ENCODE measurements at places on chromosomes 5 and 9.
A peak's percentile ranks its signal among the peaks of the same experiment; 100 is the strongest.

DNA sequence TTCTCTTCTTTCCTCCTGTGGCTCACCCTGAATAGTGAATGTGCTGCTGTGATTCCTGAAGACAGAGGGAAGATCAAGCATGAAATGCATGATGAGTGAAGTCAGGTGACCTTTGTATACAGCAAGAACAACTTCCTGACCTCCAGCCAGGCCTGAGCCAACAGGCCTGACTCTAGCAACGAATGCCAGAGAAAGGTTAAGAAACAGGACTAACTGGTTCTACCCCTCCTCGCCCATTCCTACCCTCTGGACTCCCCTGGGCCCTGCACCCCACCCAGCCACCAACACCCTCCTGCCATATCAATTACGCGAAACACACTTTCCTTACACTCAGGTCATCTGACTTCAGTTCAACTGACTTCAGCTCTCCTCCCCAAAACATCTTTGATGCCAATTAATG lies 4.9 kb downstream of the SUSD1 start:
- DNase-seq, result no peak

DNA sequence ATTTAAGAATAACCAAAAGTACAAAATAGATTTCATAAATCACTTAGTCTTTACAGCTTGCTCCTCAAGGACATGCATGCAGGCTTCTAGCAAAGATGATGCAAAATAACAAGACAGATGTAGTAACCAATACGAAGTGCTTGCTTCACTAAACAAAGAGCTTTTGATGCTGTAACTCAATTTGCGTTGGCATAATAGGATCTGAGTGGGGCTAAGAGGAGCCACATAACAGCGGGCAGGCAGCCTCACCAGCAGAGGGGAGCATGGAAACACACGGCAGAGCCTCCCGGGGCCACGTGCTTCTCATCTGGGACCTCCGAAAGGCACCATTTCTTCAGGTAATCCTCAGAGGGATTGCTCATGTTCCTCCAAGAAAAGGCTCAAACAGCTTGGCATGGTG lies 139.7 kb downstream of the C5orf15 start:
- no peak for DNase-seq

DNA sequence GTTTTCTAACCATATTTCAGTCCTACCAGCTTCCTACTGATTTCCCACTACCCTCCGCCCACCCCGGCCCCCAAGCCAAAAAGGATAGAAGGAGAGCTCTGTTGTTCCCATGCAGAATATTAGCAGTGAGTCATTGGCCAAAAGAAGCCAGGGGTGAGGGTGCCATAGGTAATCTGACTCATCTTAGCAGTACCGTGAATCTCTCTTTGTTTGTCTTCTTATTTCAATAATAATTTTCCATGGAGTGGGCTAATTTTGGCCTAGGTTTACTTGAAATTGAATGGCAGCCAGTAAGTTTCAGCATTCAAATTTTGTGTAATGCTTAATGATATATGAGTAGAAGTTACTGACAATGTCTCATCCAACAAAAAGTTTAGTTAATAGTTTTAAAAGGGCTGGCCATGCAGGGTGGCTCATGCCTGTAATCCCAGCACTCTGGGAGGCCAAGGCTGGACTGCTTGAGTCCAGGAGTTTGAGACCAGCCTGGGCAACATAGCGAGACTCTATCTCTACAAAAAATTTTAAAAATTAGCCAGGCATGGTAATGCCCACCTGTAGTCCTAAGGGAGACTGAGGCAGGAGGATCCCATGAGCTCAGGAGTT lies 74.2 kb downstream of the C9orf152 start:
- peak; percentile 84 for DNase-seq

DNA sequence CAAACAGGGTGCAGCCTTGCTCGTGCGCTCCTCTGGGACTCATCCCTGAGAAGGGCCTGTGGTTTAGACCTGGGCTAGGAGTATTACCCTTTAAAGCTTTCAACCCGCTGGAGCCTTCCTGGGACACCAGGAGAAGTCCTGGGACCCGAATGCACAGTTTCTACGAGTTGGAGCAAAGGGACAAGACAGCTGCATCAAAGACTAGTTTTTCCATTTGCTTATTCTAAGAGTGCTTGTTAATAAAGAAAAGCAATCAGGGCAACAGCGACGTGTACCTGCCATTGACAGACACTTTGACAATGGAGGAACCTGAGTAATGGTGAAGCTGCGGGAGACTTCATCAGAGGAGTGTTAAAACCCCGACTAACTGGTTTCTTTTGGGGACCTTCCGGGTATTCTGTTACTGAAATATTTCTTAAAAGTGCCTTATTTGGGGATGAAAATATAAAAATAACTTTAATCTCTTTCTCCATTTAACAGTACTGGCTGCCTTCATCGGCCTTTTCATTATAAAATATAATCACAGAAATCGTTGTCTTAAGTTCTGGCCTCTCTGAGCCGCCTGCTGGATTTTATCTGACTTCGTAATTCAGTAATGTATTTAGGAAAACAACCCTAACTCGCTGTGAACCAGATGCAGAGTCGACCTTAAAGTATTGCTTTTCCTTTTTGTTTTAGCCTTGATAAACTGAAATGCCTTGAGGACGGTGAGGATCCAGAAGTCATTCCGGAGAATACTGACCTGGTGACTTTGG lies 732 bp downstream of the SNAPC3 start:
- no peak for DNase-seq

DNA sequence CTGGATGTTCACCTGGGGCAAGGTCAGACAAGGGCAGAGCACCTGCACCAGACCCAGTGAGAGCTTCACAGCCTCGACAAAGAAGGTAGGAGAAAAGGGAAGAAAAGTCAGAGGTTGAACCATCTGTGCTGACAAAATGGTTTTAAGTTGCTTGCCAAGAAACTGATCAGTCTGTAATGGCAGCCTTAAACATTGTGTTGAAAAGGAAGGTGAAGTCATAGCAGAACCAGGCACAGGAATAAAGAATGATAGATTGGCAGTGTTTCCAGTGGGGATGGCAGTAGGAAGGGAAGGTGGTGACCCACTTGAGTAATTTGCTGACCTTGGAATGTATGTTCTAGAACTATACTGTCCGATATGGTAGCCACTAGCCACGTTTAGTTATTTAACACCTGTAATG lies 34.2 kb downstream of the HTR4 start:
- DNase-seq, result no peak

DNA sequence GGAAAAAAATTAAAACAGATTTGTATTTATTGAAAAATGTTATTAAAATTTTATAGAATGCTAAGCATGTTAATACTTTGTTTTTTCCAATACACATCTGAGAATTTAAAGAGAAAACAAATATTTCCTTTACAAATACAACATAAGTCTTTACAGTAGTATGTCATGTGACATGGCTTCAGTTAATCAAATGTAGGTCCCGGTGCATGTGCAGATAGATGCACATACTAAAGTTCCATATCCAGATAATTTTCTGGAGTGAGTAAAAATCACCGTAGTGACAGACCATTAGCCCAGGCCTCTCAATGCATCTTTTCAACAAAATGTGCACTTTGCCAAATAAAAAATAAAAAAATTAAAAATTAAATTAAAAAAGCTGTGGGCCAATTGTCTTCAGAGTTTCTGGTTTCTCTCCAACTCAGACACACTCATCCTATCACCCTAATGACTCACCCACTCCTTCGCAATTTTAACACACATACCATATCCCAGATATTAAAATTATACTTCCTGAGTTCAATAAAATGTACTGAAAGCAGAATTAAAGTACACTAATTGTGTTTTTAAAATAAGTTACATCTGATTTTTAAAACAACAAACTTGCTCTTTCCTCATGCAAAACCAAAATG lies 508.1 kb downstream of the NR2F1-AS1 start:
- no peak for DNase-seq

GRCh38 chr9:88922091-88922490 lies 69.2 kb upstream of the S1PR3 start:
- DNase-seq, result no peak

DNA sequence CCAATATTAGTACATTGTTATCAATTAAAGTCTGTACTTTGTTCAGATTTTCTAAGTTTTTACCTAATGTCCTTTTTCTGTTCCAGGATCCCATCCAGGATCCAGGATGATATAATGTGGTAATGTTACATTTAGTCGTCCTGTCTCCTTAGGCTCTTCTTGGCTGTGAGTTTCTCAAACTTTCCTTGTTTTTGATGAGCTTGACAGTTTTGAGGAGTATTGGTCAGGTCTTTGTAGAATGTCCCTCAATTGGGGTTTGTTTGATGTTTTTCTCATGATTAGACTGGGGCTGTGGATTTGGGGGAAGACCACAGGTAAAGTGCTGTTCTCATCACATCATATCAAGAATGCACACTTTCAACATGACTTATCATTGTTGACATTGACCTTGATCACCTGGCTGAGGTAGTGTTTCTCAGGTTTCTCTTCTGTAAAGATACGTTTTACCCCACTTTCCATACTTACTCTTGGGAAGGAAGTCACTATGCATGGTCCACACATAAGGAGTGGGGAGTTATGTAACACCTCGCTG lies 9.6 kb downstream of the NDFIP1 start:
- no peak for DNase-seq

- DNase-seq, result no peak
Observed at GRCh38 chr9:111627260-111627963, 3.7 kb upstream of the DNAJC25 start.

GRCh38 chr5:106140101-106140500 lies 1530.6 kb downstream of the EFNA5 start:
- DNase-seq, result no peak

DNA sequence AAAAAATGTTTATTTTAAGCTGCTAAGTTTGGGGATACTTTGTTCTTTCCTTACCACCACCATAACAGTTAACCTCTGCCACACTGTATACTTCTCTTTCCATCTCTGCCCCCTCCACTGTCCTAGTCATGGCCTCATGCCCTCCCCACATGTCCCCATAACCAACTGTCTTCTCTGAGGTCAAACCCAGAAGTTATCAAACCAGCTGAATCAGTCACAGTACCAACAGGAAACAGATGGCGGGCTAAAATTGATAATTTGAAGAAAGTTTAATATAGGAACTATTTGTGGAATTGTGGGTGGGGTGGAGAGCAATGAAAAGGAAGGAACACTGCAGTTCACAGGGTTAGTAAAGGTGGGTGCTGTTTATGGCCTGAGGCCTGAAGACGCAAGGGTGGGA lies 5.7 kb upstream of the DCTN4 start:
- no peak for DNase-seq

DNA sequence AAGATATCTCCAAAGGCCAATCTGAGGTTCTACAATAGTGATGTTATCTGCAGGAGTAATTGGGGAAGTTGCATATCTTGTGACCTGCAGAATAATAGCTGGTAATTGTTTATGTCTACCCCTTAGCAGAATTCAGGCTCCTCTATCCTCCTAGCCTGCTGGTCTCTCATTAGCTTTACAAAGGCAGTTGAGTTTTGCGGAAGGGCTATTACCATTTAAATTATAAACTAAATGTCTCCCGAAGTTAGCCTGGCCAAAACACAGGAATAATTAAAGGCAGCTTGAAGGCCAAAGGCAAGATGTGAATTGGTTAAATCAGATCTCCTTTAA lies 168.7 kb downstream of the TTC39B start:
- DNase-seq, result no peak
